ENCODE measurements at places on chromosomes 13 and 19.

DNA sequence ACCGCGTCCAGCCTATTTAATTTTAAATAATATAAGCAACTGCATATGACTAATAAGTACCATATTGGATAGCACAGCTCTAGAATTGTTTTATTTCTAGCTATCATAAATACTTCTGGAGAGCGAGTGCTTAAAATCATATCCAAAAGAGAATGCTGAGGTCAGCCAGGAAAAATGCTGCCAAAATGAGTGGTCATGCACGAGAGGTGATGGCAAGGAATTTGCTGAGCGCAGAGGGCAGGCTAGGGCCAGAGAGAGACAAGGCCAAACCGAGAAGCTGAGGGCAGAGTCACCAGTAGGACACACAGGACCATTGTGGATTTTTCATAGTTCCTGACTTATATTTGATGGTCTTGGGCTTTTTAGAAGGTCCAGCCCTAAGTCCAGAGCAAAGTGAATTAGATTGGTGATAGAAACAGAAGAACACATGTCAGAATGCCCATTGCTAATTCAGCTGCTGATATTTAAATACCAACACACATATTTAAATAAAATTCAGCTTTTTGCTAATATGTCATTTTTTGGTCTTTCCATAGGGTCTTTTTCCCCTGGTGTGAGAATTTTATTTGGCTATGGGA, 33.6 kb upstream of the UBL3 start:
- DNase-seq: no peak

DNA sequence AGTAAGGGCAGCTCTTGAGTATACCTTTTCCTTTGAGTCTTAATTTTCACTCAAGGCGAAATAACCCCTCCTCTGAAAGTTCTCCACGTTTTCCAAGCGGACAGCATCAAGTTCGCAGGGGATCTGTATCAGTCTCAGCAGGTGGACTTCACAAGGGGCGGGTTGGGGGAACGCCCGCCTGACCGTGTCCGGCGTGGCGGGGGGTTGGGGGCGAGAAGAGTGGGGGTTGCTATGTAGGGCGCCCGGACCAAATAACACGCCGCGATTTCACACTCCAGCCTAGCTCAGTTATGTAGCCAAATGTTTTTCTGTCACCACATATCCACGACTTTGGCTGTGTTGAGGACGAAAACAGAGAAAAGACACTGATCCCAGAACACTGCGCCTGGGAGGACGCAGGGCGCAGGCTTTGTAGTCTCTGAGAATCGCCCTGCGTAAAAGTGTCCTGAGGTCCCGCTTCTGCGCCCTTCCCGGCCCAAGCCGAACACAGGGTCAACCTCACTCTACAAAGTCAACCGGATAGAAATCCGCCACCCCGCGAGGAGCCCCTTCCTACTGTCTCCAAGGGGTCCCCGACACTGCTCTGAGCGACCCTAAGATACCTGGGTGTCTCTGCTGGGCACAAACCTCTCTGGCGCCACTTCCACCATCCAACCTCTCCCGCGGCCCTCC, 524 bp downstream of the RUBCNL start:
- DNase-seq: no peak

DNA sequence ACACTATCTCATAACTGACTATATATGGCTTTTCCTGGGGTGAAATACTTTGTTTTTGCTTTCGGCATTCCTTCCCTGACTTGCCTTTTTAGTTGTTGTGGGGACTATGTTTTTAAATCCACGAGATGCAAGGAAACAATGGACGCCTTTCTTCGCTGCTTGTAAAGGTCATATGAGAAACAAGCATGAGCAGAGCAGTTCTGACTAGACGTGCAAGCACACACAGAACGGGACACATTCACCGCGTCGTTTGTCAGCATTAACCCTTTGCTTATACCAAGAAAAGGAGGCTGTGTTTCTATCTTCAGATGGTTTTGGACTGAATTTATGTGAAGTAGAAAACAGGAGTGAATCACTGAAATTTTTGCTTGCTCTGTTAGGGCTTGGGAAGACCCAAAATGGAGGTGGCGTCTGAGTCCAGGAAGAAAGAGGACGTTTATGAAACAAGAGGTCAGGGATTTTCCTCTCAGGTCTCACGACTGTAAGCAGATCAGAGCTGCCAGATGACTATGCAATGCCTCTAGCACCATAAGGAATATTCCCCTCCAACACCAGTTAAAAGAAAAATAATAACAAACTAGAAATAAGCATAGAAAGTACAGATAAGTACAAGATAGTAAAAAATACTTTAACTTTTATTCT, 358.9 kb downstream of the DLEU7 start:
- DNase-seq: no peak

- no peak for DNase-seq
These were observed 3.2 kb upstream of the SPACA6 start for GRCh38 chr19:51689751-51690453.

GRCh38 chr19:6239401-6239844, 40.4 kb downstream of the MLLT1 start:
- no peak for DNase-seq

GRCh38 chr13:95368998-95369397, 67.7 kb upstream of the ABCC4 start:
- DNase-seq: no peak

DNA sequence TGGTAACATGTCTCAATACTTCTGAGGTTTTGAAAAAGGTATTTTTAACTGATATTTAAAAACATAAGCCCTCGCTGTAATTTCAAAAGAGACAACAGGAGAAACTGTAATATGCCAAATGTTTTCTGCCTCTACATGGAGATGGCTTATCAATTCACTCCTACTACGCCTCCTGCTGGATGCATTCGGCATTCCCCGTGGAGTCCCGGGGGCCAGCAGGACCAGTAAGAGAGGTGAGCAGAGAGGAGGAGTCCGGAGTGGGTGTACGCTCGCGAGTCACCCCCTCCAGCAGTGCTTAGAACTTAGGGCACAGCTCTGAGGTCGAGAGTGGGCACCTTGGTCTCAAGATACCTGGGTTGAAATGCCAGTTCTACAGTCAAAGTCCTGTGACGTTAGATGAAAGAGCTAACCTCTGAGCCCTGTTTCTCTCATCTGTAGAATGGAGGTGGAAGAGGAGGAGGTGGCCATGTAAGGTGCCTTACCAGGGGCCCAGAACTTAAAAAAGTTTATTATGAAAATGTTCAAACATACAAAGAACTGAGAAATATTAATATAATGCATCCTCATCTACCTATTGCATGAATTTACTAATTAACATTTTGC, 110.2 kb downstream of the STK24 start:
- no peak for DNase-seq

- DNase-seq: no peak
These were observed 111.5 kb downstream of the URI1 start for GRCh38 chr19:30053558-30053957.

GRCh38 chr13:96844616-96845015, 149.7 kb downstream of the OXGR1 start:
- DNase-seq: no peak

GRCh38 chr19:39708594-39708993, 4.3 kb downstream of the LGALS14 start:
- no peak for DNase-seq

DNA sequence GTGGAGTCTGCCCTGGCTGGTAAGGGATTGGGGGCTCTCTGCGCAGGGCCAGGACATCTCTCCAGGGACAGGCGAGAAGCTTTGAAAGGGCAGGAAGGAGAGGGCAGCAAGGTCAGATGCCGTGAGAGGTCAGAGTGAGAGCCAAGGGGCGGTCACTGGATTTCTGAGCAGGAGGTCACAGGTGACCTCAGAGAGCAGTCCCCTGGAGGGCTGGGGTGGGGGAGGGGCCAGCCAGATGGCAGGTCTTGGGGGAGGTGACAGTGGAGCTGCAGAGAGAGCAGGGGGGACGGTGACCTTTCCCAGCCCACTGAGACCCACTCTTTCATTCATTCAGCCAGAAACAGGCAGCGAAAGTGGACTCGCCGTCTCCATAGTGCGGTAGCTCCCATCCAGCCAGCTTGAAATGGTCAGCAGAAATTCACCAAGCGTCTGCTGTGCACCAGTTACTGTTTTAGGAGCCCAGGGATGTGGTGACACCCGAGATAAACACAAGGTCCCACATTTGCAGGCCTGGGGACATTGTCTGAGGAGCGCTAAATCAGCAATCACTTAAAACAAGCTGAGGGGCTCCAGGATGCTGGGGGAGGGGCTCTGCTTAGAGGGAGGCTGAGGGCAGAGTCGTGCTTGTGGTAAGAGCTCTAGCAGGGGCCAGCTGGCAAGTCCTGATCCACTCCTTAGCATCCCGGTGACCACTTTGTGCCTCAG, 10.2 kb downstream of the CARM1 start:
- no peak for DNase-seq

Data from vagina (tissue), 2 donors.